ENCODE measurements at places on chromosomes 4 and X.

GRCh38 chrX:47098338-47099094 is 20.3 kb downstream of the RGN start:
- no peak for DNase-seq

DNA sequence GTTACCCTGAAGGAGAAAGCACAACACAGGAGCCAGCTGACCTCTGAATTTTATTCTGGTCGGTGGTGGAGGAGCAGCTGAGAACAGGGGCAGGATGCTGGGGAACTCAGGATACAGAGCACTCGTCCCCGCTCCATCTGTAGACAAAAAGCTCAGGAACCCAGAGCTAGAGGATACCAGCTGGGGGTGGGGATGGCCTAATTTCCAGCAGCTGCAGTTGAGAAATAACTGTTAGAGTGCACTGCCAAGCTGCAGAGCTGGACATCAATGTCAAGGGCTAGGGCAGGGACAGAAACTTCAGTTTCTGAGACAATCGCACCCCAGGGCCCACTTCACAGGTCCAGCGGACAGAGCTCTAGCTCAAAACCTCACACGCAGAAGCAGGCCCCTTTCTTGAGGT is 122.1 kb upstream of the GUCY1A1 start:
- no peak for DNase-seq

DNA sequence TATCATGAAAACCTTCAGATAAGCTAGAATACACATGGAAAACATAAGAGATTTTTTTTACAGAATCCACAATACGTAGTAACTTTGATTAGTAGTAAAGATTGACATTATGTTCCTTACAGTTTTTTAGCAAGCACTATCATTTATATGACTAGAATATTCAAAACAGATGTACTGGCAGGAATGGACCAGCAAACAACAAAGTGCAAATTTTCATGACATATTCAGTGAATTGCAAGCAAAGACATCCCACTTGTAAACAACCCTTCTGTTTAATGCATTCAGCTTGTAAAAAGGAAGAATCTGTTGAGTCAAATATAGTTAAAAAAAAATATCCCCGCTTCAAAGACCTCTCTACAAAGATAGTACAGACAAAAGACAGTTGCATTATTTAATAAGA is 403.7 kb upstream of the TRAM1L1 start:
- DNase-seq, result no peak

- no peak for DNase-seq
Measured at GRCh38 chr4:71151054-71151453, 157.6 kb downstream of the DCK start.

DNA sequence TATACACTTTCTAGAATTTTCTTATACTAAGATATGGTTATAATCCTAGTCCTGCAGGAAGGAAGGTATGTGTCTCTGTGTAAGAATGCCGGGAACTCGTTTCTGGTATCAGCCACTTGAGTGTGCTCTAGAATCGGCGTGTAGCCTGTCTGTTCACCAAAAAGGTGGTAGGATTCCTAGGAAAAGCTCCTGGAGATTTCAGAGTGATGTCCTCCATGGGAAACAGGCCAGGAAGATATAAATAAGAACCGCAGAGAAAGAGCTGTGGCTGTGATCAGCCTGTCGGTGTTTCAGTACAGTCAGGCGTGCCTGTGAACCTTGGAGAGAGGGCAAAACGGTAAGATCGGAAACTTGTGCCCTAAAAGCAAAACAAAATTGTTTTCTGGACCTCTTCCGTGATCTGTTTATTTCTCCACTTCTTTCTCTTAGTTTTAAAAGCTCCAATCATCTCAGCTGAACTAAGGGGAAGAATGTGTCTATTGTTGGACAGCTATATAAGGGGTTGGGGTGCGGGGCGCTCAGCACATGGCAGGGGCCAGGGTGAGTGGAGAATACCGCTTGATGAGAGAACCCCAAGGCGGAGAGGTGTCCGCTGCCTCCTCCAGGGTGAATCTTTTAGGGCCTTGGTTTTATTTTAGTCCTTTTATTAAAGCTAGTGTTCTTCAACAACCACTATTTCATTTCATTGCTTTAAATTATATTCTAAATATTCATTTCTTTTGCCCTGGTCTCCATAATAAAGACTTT is 303.8 kb upstream of the TENM3 start:
- no peak for DNase-seq

- DNase-seq, result no peak
Measured at GRCh38 chrX:6131287-6131686, 97.4 kb downstream of the NLGN4X start.

DNA sequence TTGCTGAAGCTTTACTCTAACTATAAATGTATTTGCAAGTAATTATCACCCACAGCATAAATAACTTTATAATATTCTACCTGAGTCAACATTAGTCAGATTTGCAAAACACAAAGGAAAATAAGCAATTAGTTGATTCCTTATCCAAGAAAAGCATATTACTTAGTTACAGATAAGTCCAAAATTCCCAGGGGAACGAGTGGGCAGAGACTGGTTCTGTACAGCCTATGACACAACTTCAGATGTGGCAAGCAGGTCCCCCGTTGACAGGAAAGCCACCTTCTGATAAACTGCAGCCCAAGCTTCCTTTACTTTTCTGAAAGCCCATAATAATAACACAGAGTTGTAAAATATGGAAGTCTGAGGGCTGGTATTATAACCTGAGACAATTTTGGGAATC is 62.4 kb upstream of the NDP start:
- no peak for DNase-seq

DNA sequence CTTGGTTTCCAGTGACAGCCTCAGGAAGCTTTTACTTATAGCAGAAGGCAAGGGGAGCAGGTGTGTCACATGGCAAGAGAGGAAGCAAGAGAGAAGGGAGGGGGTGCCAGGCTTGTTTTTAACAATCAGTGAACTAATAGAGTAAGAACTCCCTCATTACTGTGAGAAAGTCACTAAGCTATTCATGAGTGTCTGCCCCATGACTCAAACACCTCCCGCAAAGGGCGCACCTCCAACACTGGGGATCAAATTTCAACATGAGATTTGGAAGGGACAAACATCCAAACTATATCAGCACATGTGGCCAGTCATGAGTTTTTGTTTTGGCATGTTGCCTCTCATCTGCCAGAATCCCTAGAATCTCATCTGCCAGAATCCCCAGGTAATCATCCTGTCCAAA is 183.5 kb upstream of the C1QTNF7 start:
- no peak for DNase-seq

GRCh38 chr4:156038772-156039171 is 85.1 kb upstream of the CTSO start:
- DNase-seq, result no peak

DNA sequence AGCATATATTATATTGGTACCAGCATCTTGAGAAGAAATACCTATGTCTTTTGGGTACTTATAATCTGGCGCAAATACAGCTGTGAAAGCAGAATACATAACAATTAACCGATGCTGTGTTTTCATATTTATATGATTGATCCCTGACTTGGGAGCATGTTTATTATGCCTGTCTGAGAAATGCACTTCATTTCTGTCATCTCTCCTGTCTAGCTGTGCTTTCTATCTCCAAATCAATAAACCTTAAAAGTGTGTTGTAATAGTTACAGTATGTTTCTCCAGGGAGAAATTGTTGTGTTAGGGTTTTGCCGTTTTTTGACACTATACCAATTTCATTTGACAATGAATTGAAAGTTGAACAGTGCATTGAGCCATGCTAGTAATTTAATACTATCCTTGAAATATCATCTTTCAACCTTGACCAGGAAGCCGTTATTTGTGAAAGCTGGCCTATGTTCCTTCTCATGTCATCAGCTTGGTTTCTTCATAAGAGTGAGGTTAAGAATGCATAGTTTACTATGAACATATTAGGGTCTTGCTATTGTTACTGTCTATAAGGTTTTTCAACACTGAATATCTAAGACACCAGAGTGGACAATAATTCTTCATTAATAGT is 206.2 kb upstream of the PCDH18 start:
- DNase-seq, result no peak

DNA sequence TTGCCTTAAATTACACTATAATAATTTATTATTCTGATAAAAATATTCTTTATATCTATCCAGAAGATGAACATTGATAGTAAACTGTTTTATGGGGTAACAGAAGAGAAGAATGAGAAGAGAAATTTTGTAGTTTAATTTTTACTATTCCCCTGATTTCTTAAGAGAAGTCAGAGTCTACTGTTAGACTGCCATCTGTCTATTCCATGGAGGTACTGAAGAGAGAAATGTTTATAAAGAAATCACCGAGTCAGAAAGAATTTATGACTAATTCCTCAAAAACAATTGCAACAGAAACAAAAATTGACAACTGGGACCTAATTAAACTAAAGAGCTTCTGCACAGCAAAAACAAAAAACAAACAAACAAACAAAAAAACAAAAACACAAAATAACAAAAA is 149.9 kb downstream of the FGF16 start:
- no peak for DNase-seq

GRCh38 chrX:115894087-115894486 is 276.5 kb upstream of the AGTR2 start:
- no peak for DNase-seq

DNA sequence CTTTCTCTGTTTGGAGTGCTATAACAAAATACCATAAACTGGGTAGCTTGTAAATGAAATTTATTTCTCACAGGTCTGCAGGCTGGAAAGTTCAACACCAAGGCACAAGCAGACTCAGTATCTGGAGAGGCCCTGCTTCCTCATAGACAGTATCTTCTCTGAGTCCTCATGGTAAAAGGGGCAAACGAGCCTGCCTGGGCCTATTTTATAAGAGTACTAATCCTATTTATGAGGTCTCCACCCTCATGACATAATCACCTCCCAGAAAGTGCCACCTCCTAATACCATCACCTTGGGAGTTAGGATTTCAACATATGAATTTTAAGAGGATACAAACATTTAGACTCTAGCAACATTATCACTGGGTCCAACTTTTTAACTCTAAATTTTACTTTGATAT is 200.3 kb downstream of the STPG2 start:
- DNase-seq, result no peak

DNA sequence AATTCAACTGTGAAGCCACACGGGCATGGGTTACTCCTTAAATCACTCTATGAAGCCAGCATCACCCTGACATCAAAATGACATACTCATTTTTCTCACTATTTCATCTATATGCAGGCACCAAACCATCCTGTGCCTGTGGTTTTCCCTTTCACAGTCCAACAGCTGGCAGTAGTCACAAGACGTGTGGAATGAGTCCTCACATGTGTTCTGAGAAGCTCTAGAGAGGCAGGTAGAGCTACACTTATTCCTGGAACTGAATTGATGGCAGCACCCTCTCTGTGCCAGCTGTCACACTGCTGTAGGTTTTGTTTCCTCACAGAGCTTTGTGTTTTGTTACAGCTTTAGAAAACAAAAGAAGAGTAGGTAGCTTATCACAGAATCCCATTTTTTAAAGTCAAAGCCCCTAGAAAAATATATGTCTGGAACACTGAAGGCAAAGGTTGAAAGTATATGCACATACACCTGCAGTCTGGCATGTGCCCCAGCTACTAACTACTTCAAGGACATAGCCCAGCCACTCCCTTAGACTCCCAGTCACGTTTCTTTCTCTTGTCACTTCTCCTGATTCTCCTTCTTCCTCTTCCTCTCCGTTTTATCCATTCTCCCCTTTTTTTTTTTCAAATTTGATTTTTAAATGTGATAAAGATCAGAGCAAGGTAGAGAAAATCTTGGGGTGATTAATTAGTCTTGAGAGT is 107.1 kb downstream of the ANXA10 start:
- no peak for DNase-seq

- no peak for DNase-seq
Measured at GRCh38 chr4:101032541-101032940, 314.8 kb downstream of the PPP3CA start.

DNA sequence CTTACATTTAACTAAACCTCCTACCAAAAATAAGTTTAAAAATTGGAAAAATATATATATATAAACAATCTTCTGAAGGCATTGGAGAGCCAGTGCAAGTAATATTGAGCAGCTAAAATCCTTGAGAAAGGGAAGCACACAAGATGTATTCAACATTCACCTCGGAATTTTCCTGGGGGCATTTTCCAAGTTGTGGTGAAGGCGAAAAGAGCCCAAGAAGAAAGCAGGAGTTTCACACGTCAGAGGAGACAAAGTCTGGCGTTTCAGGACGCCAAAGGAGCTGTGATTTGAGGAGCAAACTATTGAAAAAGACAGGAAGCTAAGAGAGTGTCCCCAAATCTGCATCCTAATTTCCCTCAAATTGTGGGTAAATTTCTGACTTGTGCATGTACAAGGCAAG is 9.1 kb upstream of the GASK1B start:
- DNase-seq, result no peak

DNA sequence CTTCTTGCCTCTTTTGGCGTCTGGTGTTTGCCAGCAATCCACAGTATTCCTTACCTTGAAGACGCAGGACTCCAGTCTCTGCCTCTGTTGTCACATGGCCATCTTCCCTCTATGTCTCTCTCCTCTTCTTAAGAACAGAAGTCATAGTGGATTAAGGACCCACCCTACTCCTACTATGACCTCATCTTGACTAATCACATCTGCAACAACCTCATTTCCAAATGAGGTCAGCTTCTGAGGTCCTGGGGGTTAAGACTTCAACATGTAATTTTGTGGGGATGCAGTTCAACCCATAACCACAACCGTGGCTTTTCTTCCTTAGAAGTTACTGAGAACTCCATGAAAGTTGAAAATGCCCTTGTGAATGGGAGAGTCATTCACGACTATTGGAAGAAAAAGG is 23.3 kb downstream of the TLR8 start:
- no peak for DNase-seq

- no peak for DNase-seq
Measured at GRCh38 chr4:108941904-108942430, 179.1 kb upstream of the ETNPPL start.

DNA sequence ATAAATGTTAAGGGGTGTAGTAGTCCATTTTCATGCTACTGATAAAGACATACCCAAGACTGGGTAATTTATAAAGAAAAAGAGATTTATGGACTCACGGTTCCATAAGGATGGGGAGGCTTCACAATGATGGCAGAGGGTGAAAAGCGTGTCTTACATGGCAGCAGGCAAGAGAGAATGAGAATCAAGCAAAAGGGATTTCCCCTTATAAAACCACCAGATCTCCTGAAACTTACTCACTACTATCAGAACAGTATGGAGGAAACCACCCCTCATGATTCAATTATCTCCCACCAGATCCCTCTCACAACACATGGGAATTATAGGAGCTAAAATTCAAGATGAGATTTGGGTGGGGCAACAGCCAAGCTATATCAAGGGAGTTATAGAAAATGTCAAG is 329.2 kb downstream of the DTHD1 start:
- DNase-seq, result no peak

- no peak for DNase-seq
Measured at GRCh38 chrX:136714626-136715599, 65.8 kb downstream of the ARHGEF6 start.

DNA sequence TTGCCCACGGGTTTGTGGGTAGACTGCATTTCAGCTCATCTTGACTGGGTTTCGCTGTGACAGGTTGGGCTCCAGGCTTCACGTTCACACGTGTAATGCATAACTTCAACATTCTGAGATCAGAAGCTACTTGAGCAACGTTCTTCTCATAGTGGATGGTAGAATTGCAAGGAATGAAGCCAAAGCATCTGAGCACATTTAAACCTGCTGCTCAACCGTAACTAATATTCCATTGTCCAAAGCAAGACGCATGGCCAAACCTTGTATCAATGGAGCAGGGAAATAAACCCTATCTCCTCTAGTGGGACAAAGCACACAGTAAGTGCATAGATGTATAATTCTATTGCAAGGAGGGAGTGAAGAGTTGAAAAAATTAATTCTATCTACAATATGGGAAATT is 86.5 kb upstream of the PTCHD1 start:
- DNase-seq, result no peak

Data from posterior cingulate gyrus (tissue), 11 donors.